ENCODE measurements at places on chromosomes 12 and 14.

DNA sequence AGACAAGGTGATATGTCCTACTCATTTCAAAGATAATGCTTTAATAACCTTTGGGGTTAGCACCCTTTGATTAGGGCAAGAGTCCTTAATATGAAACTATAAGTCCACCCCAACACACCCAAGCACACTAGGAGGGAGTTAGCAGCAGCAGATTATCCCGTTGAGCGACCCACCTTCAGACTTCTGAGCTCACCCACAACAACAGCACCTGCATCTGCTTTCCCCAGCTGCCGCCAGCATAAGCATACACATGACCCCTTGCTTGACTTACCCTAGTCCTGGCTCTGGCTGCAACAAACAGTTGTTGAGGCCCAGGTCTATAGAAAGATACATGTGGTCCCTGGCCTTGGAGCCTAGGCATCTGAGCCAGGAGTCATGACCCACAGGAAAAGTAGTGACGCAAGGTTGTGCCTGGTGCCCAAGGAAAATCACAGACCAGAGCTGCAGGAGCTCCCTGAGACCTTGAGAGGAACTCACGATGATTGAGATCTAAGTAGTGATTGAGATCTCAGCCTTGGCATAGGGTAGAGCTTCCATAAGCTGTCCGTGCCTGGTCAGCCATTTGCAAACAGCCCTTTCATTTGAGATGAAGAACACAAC lies 19.0 kb downstream of the ZDHHC22 start:
- DNase-seq: no peak

DNA sequence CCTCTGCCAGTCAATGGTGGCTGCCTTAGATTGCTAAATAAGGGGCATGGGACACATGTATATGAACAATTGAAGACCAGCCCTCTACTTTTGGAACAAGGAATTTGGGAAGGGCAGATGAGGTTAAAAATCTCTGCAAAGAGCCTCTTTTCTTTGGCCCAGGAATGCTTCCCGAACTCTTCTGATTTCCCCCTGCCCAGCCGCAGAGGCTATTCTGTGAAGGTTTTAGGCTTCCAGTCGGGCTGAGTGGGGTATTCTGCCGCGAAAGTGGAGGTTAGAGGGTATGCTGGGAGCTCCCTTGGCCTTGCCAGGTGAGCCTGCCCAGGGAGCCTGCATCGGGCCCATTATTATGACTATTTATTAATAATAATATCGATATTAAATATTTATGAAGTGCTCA lies 1.2 kb downstream of the POU6F1 start:
- no peak for DNase-seq

GRCh38 chr14:55579724-55580469 lies at the start of gene KTN1:
Gene KTN1, plus strand, starts transcription at chr14:55580207. Its CDS starts 31,842 bp downstream, at chr14:55612049.
- DNase-seq: peak; percentile 76

GRCh38 chr14:99231161-99231849 lies 40.7 kb downstream of the BCL11B start:
- DNase-seq: no peak

GRCh38 chr14:91032248-91032647 lies 28.2 kb downstream of the RPS6KA5 start:
- no peak for DNase-seq

DNA sequence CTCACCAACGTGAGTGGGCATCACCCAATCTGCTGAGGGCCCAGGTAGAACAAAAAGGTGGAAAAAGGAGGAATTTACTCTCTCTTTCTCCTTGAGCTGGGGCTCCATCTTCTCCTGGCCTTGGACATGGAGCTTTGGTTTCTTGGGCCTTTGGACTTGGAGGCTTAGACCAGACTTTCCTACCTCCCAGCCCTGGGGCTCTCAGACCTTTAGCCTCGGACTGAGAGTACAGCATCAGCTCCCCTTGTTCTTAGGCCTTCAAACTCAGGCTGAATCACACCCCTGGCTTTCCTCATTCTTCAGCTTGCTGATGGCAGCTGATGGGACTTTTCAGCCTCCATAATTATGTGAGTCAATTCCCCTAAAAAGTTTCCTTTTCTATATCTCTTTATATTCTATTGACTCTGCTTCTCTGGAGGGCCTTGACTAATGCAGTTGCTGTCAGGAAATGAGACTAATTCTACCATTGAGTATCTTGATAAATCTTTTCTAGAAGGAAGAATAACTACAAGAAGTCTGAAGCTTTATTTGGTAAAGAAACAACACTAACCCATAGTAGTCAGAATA lies 15.9 kb upstream of the CLEC4E start:
- no peak for DNase-seq

- no peak for DNase-seq
Measured at GRCh38 chr14:22535126-22535525, 53.9 kb downstream of the DAD1 start.

GRCh38 chr12:20629414-20630156 lies 65.5 kb upstream of the SLCO1C1 start:
- no peak for DNase-seq

DNA sequence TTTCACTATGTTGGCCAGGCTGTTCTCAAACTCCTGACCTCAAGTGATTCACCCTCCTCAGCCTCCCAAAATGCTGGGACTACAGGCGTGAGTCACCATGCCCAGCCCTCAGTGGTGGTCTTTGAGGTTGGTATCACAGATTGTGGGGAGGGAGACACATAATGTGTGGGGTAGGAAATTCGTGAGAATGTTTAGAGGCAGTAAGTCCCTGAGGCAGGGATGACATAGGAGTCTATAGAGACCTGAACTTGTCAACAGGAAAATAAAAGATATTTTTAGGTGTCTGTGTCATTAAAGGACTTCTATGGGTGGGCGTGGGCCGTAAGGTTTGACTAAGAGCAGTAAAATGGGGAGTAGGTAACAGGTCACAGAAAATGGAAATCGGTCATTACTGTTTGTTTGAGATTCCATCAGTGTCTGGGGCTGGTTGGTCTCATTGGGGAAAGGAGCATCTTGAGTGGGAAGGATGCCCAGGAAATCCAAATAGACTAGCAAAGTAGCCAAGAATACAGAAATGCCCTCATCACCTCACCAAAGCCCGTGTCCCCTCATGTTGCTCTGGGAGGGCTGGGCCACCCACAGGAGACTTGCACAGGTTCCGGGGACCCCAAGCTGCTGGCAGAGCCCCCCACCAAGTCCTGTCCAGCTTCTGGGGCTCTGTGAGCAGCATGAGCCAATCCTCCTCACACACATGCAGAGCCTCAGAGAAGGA lies 63.6 kb upstream of the BCL2L14 start:
- peak; percentile 19 for DNase-seq

DNA sequence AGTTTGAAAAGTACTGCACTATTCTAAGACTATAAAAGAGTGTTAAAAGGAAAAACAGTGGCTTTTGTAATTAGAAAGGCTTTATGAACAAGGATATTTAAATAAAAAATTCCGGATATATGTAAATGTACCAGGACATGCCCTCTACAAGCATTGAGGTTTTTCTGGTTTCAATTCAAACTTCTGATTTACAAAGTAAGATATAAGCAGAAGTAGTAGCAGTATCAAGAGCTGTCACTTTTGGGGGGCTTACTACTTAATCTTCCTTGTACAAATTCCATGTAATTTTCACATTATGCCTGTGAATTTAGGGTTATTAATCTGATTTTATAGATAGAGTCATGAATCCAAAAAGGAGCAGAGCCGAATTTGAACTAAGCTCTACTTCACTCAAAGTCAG lies 170.3 kb upstream of the ATP2B1 start:
- no peak for DNase-seq

DNA sequence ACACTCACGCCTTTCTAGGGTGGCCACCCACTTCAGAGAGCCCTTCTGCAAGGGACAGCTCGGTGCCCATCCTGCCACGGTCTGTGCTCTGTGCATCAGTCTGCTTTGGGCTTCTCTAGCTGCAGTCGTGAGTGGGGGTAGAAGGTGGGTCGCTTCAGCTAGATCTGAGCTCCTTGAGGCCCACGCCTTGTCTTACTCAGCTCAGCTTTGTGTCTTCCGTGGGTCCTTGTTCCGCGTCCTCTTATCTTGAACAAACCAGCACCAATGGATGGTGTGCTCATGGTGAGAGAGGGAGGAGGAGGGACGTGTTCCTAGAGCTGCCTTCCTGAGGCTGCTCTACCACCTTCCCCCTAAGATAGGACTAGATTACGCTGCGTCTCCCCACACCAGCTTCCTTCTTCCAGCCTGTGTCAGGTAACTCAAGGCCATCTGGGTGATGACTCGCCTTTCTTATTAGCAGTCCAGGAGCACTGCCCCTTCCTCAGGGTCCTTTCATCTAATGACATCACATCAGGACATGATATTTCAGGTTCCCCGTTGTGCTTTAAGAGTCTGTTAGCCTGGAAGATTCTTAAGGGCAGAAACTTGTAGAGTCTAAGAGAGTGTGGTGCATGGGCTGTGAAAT lies 118.8 kb downstream of the TSPAN9 start:
- no peak for DNase-seq

- DNase-seq: no peak
Measured at GRCh38 chr12:48997719-48998496, 1.3 kb downstream of the DDN start.

GRCh38 chr14:96139879-96140278 lies 64.8 kb upstream of the BDKRB2 start:
- no peak for DNase-seq

GRCh38 chr12:114045349-114045748 lies 79.2 kb upstream of the RBM19 start:
- DNase-seq: no peak

- no peak for DNase-seq
Measured at GRCh38 chr14:72744416-72745120, 149.3 kb downstream of the DPF3 start.

Measured in activated CD8-positive, alpha-beta memory T cell treated with anti-CD3 and anti-CD28 coated beads for 1 hour (primary cell).